ACHN (cell line): ENCODE measurements at places on chromosomes 4 and X.

- no peak for DNase-seq
These were observed 380.2 kb upstream of the NDST3 start for GRCh38 chr4:117654079-117654478.

DNA sequence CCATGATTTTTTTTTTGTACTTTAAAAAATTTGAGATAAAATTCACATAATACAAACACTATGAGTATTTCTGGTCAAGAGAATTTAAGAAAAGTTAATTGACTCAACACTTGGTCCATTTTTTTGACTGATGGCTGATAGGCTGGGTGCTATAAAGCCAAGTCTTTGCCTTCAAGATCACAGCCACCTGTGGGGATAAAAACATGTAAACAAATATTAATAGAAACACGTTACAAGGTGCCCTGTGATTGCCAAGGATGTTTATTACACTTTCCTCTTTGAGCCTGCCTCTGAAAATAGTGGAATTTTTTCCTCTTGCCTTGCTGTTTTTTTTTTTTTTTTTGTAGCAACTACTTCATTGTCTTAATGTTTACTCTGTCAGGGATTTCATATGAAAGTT lies 63.3 kb downstream of the FHIP1A start:
- DNase-seq: no peak

DNA sequence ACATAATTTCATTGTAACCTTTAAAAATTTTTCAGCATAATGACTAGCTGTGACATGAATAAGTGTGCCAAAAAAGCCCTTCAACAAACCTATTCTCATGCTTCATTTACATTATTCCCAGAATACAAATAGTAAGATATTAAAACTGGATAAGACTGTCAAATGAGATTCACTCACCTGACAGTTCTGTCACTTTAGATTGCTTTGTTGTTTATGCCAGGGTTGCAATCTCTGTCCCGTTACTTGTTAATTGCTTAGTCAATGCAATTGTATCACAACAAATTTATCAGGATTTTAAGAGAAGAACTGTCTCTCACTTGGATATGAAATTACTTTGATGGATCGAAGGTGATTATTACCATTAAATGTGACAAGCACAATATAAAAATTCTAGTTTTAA lies 616.0 kb upstream of the IGFBP7 start:
- DNase-seq: no peak

GRCh38 chrX:115911967-115912366 lies 258.6 kb upstream of the AGTR2 start:
- no peak for DNase-seq

- DNase-seq: no peak
These were observed 17.1 kb upstream of the SAT1 start for GRCh38 chrX:23765868-23766267.

DNA sequence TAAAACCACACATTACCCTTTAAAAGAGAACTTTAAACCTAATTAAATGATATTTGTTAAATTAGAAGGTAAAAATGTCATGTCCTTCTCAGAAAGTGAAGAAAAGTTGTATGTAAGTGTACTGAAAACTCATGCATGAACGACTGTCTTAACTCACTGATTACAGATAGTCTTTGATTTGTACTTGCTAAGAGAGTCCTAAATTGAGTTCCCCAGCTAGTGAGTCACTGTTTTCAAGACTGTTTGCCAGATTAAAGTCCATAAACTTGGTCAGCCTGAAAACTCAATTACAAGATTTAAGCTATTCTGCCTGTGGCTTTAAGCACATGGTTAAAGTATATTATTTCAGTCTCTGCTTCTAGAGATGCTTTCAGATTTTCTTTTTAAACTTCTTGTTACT lies 124.9 kb upstream of the ZCCHC13 start:
- peak; percentile 7 for DNase-seq

GRCh38 chr4:16122308-16122711 lies 38.5 kb upstream of the PROM1 start:
- DNase-seq: no peak

DNA sequence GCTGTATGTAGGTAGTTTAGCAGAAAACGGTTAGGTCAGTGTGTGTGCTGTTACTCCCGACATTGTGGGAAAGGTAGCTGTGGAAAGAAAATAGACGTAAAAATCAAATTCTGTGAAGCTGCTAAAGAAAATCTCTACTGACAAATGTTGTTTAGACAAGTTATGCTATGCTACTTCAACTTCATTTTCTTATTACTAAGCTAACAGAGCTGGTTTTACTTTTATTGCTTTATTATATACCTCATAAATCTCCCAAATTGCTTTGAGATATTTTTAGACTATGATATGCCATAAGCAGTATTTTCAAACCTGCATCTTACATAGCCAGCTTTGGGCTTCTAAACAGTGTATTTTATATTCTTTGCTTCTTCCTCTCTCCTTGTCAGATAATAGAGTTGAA lies 108.2 kb upstream of the PACRGL start:
- DNase-seq: no peak

DNA sequence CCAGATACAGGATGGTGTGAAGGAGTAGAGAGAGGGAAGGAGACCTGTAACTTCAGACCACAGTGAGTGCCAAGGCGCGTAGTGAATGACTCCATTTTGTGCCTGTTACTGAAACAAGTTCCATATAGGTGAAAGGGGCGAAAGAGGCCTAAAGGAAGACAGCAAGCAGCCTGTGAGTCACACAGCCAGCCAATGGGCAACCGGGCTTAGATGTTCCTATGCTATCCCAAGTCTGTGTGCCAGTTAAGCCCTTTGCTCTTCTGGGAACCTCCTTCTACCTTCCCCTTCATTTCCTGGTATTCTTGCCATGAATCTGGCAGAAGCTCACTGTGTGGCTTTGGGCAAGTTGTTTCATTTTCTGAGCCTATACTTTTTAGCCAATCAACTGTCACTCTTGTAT lies 161.8 kb upstream of the LDB2 start:
- no peak for DNase-seq

GRCh38 chr4:4227510-4228355 lies 1.0 kb upstream of the OTOP1 start:
- no peak for DNase-seq

- no peak for DNase-seq
These were observed 54.0 kb downstream of the LPAR4 start for GRCh38 chrX:78801522-78801921.

- no peak for DNase-seq
These were observed 78.3 kb downstream of the SLC9A6 start for GRCh38 chrX:136063340-136064079.

DNA sequence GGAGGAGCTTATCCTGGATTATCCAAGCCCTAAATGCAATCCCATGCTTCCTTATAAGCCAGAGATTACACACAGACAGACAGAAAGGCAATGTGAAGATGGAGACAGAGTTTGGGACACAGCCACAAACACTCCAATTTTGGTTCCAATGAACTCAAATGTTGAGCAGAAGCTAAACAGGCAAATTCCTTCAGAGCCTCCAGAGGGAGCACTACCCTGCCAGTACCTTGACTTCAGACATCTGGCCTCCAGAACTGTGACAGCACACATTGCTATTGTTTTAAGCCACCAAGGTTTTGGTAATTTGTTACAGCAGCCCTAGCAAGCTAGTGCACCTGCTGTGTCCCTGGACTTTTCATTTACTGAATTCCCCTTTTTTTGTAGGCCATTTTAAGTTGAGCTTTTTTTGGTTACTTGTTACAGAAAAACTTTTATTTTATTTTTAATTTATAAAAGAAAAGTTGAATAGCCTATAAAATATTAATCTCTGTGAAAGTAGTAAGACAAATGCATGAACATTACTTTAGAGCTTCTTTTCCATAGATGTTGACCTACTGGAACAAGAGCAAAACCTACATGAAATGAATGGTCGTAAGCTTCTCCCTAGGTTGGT lies 33.4 kb upstream of the SRD5A3 start:
- DNase-seq: peak; percentile 27

DNA sequence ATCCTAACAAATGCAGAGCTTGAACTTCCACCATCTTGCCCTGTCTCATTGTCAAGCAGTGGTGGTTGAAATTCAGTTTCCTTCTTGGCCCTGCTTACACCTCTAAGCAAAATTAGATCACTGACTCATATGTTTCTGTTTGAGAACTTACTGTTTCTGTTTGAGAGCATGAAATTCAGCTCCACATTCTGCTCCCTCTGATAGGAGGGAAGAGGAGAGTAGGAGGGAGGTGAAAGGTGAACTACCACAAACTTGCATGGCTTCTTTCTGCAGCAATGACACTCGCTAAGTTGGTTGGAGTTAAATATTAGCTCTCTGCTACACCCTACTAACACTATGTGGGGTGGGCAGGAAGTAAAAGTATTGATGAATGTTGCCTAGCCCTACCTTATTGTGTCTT lies 117.8 kb upstream of the EDA2R start:
- no peak for DNase-seq

- DNase-seq: no peak
These were observed 63.3 kb downstream of the DOCK11 start for GRCh38 chrX:118558926-118559325.

DNA sequence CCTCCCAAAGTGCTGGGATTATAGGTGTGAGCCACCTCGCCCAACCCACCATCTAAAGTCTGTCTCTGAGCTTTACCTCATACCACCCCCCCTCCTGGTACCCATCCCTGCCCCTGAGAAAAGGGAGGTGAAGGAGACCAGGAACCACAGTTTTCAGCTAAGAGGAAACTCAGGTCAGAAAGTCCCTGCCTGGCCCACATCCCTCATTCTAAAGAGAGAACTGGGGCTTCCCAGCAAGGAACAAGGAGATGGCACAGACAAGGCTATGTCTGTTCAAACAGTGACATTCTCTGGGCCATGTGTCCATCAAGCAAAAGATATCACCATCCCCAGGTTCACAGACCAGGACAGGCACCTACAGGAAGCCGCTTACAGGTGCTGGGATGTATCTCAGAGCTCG lies 15.8 kb upstream of the CSF2RA start:
- no peak for DNase-seq
